ENCODE measurements at places on chromosomes 7 and 10. TPM values are rescaled to one million over a fixed set of nuclear protein-coding genes. Genes with fewer than 3 reads are reported as not detected.

The THSD7A gene
- not detected for total RNA-seq

The SDK1 gene
- total RNA-seq, result 2.0 TPM

The FAS gene
- 71.8 TPM for total RNA-seq

The RAB19 gene
- total RNA-seq, result 0.89 TPM

The PNLIPRP1 gene
- not detected for total RNA-seq

The TMEM196 gene
- total RNA-seq, result not detected

The HELLS gene
- 11.5 TPM for total RNA-seq

The RPEL1 gene
- 0.17 TPM for total RNA-seq

The INMT gene
- total RNA-seq, result not detected

The OR13A1 gene
- not detected for total RNA-seq

The ACTL6B gene
- total RNA-seq, result not detected

The HOXA9 gene
- total RNA-seq, result 25.1 TPM

Measured in mammary epithelial cell (primary cell).